Vagina (tissue), 2 donors: ENCODE measurements at places on chromosomes 7 and 10. TPM values are rescaled to one million over a fixed set of nuclear protein-coding genes. Genes with fewer than 3 reads are reported as not detected.

Gene CPA1
- total RNA-seq, result not detected

Gene ATAD1
- 44.7 TPM for total RNA-seq

Gene KCNH2
- 6.4 TPM for total RNA-seq

Gene TMEM213
- total RNA-seq, result not detected

Gene AVL9
- total RNA-seq, result 25.5 TPM

Gene CFAP43
- 0.25 TPM for total RNA-seq

Gene CALML3
- total RNA-seq, result 50.6 TPM

Gene TMEM184A
- total RNA-seq, result 129 TPM

Gene MYO1G
- total RNA-seq, result 5.2 TPM

- no peak for DNase-seq
Measured at GRCh38 chr7:54591404-54592386, 49.5 kb downstream of the VSTM2A start.

DNA sequence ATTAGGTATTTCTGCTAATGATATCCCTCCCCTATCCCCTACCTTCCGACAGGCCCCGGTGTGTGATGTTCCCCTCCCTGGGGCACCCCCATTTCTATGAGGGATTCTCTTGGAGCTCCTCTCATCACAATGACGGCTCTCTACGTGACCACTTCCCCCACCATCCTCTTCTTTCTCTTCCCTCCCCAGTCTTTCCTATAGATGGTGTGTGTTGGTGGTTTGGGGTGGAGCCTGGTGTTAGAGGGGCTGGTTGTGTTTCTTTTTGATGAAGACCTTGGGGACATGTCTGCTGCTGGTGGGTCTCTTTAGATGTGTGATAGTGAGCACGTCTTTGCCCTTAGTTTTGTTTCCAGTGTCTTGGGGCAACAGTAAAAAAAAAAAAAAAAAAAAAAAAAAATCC, 28.6 kb downstream of the RPS24 start:
- no peak for DNase-seq

DNA sequence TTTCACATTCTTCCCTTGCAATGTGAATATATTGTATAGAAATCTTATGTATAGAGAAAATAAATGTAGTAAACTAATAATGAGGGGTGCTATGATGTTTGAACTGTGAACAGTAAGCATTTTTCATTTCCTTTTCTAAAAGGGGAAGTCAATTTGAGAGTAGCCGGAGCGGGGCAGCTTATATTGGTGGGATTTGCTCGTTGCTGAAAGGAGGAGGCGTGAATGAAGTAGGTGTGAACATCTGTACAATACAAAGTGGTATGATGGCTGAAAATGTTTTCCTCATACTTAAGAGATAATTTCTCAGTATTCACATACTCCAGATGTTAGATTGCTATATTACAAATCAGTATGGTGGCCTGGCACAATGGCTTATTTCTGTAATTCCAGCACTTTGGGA, 87.1 kb downstream of the SRI start:
- DNase-seq, result no peak

DNA sequence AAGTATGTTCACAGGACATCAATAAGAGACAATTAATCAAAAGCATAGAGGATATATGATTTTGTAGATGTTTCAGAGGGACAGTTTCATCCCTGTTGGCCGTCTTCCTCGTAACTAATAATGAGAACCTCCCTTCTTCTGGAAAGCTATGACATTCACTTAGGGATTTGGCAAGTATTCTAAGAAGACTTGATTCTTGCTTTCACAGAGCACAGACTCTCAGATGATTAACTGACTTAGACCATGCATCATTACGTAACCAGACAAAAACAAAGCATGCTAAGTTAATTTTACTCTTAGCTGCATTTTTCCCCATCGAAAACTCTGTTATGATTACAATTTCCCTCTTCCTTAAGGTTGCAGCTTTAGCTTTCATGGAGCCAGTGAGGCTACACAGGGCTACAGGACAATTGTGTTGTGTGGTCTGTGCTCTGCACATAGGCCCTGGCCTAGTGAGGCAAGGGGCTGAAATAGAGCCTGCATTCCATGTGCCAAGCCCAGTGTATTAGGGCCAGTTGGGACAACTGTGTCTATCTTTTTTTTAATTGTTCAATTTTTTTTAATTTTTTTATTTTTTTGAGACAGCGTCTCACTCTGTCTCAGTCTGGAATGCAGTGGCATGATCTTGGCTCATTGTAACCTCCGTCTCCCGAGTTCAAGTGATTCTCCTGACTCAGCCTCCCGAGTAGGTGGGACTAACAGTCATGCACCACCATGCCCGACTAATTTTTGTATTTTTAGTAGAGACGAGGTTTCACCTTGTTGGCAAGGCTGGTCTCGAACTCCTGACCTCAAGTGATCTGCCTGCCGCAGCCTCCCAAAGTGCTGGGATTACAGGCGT, 105.3 kb downstream of the PLXDC2 start:
- no peak for DNase-seq

GRCh38 chr7:157768198-157768597, 431.4 kb downstream of the DNAJB6 start:
- DNase-seq, result no peak

GRCh38 chr10:91340613-91341362, 69.4 kb upstream of the HECTD2 start:
- DNase-seq, result no peak

- DNase-seq, result no peak
Measured at GRCh38 chr10:74896788-74897527, 70.6 kb downstream of the KAT6B start.

DNA sequence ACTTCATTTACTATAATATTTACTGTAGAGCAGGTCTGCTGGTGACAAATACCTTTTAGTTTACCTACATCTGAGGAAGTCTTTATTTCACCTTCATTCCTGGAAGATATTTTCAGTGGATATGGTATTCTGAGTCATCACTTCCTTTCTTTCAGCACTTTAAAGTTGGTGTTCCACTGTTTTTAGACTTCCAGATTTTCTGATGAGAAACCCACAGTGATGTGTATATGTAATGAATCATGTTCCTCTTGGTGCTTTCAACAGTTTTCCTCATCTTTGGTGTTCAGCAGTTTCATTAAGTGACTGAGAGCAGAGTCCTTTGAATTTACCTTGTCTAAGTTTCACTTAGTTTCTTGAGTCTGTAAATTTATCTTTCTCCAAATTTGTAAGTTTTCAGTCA, 36.4 kb downstream of the COPG2 start:
- DNase-seq, result no peak

- DNase-seq, result no peak
Measured at GRCh38 chr7:594920-595620, 75.4 kb upstream of the PDGFA start.

DNA sequence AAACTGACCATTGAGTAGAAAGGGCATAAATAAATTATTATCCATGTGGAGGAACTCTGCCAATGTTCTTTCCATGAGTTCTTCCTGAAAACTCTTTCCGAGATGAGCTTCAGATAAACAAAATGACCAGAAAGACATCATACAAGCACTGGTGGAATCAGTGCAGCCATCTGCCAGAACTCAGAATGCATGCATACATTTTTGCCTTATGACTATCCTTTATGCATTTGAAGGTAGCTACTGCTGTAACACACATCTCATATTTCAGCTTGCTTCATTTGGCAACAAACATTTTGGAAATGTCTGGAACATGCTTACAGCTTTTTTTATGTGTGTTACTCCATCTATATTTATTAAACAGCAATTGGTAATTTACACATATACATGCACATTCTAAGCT, 448.9 kb downstream of the PLXDC2 start:
- DNase-seq, result no peak

GRCh38 chr10:109393425-109393824, 529.9 kb downstream of the XPNPEP1 start:
- DNase-seq, result no peak

GRCh38 chr10:126387931-126388911, at the start of gene ADAM12:
ADAM12 (minus strand) TSS chr10:126388477; CDS start chr10:126388145, 332 bp downstream.
- no peak for DNase-seq

- no peak for DNase-seq
Measured at GRCh38 chr10:126204320-126204719, 184.0 kb downstream of the ADAM12 start.

GRCh38 chr10:77556990-77557601, 80.5 kb downstream of the KCNMA1 start:
- DNase-seq, result no peak

DNA sequence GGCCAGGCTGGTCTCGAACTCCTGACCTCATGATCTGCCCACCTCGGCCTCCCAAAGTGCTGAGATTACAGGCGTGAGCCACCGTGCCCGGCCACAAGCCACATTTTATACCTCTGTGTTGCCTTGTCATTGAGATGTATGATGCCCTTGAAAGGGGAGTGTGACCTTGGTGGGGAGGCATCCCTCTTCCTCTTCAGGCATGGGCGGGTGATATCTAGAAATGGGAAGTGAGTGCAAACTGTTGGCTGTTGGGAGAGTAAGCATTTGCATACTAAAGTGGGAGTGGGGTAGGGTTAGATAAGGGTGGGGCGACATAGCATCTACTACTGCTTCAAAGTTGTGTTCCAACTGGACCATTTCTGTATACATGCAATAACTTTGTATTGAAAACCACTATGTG, 20.1 kb downstream of the RP9 start:
- DNase-seq, result no peak

- no peak for DNase-seq
Measured at GRCh38 chr7:22725585-22725984, 1.4 kb upstream of the IL6 start.

DNA sequence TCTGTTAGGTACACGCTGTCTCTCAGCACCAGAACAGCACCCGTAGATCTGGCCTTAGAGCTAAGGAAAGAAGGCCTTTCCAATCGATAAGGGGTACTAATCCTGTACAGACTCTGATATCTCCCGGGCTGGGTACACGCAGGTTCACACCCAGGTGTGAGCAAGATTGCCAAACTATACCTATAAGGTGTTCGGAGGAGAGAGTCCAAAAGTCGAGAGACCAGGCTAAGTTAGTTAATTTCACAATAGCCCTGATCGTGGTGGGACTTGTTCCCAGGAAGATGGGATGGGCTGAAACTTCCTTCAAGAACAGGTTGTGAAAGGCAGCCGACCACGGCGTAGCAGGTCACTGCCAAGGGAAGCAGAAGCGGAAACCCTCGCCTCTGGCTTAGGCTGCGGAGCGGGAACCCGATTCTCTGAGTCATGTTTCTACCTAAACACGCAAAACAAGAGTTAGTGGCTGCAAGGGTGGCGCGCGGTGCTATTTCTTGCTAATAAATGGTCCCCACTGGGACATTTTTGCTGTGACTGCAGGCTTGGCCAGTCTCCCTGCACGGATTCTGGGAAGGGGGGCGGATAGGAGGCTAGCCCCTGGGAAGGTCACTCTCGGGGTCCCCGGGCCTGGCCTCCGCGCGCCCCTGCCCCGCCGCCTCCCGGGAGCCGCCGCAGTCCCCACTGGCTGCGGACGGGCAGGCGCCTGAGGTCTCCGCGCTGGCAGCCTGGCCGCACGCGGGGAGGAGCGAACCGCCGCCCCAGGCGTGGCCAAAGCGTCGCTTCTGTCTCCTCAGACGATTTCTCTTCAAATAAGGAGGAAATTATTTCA, 75.4 kb upstream of the PDSS1 start:
- DNase-seq, result no peak

DNA sequence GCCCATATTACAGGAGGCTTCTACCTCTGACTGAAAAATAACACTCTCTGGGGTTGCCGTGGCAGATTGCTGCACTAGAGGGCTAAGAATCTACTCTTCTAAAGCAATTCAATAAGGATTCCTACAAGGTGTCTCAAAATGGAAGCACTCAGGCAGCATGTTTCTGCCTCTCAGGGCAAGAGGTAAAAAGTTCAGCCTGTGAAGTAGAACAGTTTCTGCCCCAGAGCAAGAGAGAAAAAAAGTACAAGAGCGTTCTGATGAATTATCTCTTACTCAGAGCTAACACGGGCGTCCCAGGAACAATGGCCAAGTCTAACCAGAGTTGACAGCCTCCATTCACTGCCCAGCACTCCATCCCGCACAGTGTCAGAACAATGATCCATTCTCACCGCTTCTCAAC, 71.3 kb upstream of the TES start:
- no peak for DNase-seq

DNA sequence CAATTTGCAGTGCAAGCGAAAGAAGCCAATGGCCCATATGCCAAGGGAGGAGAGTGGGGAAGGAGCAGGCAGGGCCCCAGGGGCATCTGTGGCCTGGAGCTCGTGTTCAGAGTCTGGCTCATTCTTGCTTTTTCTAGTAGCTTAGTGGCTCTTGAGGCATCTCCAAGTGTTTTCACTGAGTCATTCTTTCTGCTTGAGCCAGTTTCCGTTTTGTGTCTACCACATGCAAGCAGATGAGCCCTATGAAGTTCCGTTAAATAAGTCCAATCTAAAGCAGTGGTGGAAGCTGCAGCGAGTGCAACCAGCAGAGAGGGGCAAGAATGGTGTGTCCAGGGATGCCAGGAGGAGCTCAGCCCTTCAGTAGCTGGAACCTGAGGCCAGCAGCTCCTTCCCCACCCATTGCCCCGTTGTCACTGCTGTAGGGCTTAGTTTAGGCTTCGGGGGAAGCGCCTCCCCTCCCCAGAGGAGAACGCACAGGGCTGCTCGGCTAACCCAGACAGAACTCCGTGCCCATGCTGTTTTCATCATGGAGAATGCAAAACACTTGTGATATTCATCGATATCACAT, 57.4 kb upstream of the EBF3 start:
- no peak for DNase-seq

- peak; percentile 37 for DNase-seq
Measured at GRCh38 chr7:45384499-45384898, 189.7 kb upstream of the ADCY1 start.

DNA sequence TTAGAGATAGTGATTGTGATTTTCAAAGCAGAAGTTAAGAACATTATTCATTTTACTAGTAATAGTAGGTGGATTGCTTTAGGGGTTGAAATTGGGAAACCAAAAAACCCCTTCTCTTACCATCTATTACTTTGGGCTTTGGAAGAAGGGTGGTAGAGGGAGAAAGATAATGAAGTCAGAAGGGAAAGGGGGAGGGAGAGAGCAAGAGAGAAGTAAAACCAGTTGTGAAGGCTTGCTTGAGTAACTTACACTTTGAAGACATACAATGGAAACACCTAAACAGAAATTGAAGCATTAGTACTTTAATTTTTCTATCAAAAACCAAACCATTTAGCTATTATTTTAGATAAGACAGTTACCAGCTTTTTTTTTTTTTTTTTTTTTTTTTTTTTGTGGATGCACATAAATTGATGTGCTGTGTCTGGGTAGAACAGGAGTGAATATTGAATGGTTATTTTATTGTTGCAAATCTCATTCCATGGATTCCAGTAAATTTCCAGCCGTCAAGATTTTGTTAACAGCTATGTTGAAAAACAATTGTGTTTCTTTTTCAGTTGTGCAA, 5.5 kb downstream of the PRKAR2B start:
- DNase-seq, result no peak

DNA sequence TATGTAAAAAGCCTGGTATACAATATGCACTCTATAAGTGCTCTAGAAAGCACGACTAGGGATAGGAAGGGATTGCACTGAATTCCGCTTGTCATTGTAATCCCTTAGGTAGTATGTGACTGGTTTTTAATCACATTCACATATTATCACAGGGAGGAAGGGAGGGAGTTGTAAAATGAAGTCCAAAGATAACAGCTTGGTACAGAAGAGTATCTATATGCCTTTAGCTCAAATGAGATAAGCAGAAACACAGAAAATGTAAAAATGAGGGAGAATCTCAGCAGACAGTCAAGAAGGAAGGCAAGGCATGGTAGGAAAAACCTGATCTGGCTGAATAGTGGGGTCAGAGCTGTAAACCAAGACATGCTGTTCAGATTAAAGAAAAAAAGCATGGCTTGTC, 63.4 kb downstream of the ABI1 start:
- no peak for DNase-seq
